ENCODE measurements at places on chromosomes 4 and X.

DNA sequence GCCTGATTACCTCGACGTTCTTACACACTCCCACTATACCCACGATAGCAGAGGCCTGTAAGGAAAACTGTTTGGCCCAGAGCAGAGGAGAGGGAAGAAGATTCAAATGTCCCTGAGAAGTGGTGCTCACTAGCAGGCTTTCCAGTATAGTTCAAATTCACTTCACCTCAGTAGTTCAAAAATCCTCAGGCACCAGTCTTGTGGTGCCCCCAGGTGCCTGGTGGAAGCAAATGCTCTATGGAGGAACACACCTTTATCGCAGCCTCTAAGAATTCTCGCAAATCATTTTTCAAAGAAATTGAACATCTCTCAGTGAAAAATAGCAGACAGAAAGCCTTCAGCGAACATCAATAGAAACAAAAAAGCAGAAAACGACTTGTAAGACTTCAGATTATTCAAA is 12.2 kb upstream of the MTMR1 start:
- no peak for DNase-seq

DNA sequence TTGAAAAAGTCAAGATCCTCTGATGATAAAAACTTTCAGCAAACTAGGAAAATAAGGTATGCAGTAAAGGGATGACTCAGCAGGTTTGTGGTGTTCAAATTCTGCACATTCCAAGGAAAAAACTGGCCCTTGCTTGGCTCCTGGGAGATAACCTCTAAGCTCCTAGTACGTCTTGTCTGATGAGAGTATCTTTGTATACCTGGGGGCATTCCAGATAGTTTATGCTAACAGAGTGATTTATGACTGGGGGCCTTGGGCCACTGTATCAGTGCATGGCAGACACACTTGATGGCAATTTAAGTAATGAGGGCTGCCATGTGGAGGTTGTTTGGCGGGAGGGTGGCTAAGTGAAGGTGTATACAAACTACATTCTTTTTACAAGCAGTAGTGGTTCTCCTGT is 56.9 kb downstream of the NSG1 start:
- DNase-seq: no peak

- no peak for DNase-seq
Observed at GRCh38 chrX:100643212-100643611, 787 bp upstream of the SRPX2 start.

GRCh38 chrX:147072747-147073146 is 258.2 kb upstream of the CXorf51A start:
- no peak for DNase-seq

- no peak for DNase-seq
Observed at GRCh38 chr4:64068096-64068495, 341.2 kb downstream of the TECRL start.

- no peak for DNase-seq
Observed at GRCh38 chrX:19924285-19924684, 36.9 kb upstream of the SH3KBP1 start.

GRCh38 chr4:42781315-42781714 is 111.2 kb upstream of the GRXCR1 start:
- DNase-seq: no peak

- no peak for DNase-seq
Observed at GRCh38 chrX:97399400-97399799, 515.7 kb downstream of the RPA4 start.

GRCh38 chr4:156326246-156326645 is 372.6 kb upstream of the CTSO start:
- no peak for DNase-seq

DNA sequence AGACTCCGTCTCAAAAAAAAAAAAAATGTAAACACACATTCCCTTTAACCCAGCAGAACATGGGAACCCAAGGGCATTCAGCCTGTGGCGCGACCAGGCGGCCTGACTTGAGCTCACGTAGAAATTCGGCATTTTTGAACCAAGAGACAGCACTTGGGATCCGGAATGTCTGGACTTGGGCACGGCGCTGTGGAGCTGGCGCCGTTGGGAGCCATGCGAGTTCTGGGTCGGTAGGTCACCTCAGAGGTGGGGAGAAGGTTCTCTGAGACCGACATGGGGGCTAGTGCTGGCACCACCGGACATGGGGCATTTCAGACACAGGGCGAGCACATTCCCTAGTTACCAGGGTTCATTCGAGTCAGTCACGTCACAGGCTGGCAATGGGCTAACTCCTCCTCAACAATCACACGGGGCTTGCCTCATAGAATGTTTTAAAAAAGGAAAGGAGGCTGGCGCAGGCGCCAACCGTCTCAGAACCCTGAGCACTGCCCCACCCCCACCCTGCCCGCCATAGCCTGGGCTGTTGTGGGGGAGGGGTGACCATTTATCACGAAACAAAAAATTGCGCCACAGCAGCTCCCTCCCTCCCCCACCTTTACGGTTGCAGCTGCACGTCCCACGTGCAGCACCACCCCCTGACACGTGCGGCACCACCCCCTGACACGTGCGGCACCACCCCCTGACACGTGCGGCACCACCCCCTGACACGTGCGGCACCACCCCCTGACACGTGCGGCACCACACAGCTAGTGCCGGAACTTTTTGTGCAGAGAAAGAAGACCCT is at the start of gene TEX28:
TEX28 (minus strand) TSS at position 334 of the 784 bp plus-strand sequence. CDS start 3,007 bp downstream, outside the sequence.
- no peak for DNase-seq

DNA sequence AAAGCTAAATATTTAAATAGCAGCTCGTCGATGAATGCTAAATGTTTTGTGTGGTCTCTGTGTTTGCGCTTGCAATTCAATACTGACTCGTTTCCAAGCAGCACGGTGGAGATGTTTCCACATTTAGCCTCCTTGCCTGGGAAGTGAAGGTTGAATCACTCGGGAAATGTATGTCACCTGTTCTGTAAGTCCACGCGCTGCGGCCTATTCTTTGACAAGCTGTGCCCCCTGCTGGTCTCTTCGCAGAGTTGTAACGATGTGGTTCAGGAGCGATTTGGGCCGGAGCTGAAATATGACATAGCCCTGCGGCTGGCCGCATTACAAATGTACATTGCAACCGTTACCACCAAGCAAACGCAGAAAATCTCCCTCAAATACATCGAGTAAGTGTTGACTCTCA is 89.6 kb upstream of the PRPS2 start:
- no peak for DNase-seq

DNA sequence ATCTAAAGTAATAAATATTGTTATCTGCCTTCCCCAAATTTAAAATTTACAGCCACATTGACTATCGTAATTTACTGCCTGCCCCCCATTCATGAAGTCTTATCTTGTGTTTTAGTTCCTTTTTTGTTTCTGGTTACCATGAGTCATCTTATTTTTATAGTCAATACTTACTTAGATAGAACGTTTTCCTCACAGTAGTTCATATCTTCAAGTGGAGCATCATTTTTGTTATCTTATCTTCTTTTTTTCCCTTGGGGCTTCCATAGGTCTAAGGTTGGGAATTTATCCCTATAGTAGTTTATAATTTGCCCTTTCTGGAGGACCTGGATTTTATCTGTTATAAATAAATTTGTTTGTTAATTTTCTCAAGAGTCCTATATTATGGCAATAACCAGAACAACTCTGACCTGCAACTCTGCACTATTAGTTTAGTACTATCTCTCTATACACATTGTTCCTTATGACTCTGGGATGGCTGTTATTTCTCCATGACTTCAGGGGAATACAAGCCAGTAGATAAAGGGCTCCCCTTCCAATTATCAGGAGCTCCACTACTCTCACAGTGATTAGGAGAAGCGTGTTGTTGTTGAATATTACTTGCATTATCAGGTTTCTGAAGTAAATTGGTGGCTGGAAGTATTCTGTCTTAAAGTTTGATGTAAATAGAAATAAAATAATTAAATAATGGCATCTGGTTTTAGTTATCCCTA is 330.6 kb downstream of the GALNTL6 start:
- no peak for DNase-seq

DNA sequence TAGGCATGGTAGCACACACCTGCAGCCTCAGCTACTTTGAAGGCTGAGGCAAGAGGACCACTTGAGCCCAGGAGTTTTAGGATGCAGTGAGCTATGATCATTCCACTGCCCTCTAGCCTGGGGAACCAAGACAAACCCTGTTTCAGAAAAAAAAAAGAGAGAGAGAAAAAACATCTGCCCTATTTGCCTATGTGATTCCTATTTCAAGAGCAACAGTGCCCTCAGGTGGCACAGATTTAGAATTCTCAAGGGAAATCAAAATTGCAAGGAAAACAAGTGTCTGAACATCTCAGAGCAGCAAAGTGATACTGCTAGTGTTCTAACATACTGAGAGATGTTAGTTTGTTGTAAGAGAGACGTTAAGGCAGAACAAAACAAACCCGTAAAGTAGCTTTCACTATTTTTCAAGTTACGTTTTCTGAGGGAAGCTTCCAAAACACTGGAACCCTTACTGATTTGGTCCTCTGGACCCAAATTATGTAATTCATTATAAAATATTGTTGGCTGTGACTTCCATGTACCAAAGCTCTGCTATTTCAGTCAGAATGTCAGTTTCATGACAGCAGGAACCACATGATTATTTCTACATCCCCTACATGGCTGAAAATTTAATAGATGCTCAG is 7.9 kb downstream of the BDH2 start:
- peak; percentile 50 for DNase-seq

DNA sequence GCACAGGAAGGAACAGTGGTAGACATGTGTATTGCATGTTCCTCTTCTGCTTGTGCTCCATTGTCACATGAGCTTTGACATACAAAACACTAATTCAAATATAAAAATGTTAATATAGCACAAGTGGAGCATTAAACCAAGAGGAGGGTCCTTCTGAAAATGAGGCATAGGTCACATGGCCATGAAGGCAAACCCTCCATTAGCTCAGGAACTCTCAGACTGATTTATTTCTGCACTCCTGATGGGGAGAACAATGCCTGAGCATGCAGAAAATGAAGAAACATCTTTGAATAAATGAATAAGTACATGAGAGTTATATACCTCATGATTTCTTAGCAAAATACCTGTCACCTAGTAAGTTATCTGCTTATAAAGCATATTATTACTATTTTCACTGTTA is 769.2 kb upstream of the EPHA5 start:
- DNase-seq: no peak

GRCh38 chrX:116321711-116322110 is 114.7 kb upstream of the SLC6A14 start:
- no peak for DNase-seq

GRCh38 chr4:41334182-41334581 is 77.5 kb downstream of the UCHL1 start:
- DNase-seq: no peak

- DNase-seq: no peak
Observed at GRCh38 chr4:127856196-127856812, 24.4 kb upstream of the PLK4 start.

DNA sequence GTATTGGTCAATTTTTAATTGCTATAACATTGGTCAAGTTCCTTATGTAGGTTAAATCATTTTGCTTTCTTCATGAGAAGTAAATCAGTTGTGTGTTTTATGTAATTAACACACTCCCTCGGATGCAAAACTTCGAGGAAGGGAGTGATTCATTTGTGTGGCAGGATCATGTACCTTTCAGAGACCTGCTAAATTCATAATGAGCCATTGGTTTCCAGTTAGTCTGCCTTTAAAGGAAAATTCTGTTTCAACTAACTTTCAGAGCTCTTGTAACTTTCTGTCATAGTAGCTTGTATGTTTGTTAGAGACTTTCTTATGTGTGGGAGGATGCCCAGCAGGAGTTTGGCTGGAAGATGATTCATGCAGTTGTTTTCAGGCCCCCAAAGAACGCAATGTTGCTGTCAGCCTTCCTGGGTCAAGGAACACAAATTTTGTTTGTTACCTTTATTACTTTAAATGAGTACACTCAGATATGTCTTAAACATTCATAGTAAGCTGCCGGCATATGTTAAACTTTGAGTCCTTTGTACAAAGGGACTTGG is 72.1 kb downstream of the GPR101 start:
- no peak for DNase-seq

DNA sequence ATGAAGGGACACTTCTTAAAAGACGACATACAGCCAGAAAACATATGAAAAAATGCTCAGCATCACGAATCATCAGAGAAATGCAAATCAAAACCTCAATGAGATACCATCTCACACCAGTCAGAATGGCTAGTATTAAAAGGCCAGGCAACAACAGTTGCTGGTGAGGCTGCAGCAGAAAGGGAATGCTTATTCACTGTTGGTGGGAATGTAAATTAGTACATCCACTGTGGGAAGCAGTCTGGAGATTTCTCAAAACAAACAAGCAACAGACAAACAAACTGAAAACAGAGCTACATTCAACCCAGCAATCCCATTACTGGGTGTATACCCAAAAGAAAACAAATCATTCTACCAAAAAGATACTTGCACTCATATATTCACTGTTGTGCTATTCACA is 197.9 kb downstream of the EVC2 start:
- DNase-seq: no peak

DNA sequence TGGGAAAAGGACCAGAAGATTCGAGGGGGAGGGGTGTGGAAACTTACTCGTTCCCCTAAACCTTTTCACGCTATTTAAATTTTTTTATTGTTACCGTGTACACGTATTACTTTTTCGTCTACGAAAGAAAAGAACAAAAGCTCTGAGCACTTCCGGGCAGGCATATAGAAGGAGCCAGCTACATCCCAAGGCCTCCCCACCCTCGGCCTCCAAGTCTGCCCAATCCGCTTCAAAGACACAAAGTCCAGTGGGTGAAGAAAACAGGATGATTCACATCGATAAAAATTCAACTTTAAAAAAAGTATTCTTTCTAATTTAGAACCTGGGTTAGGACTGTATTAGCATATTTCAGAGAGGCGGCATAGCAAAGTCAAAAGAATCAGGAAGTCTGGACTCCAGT is 23.1 kb downstream of the SEL1L3 start:
- DNase-seq: no peak

DNA sequence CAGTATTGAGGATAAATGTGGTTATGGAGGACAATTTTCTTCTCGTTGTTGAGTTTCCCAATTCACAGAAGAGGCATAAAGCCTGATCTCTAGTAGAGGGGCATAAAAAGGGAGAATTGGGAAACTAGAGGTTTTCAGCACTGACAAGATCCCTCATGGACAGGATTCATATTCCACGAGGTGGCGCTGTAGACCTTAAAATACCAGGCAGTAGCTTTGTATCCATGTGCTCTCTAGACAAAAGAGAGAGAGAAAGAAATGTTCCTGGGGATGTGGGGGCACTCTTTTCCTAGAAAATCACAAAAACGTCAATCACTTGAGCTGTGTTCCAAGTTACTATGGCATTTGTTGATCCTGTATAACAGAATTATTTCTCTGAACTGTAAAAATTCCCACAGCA is 128.3 kb downstream of the MAGEE1 start:
- DNase-seq: no peak

DNA sequence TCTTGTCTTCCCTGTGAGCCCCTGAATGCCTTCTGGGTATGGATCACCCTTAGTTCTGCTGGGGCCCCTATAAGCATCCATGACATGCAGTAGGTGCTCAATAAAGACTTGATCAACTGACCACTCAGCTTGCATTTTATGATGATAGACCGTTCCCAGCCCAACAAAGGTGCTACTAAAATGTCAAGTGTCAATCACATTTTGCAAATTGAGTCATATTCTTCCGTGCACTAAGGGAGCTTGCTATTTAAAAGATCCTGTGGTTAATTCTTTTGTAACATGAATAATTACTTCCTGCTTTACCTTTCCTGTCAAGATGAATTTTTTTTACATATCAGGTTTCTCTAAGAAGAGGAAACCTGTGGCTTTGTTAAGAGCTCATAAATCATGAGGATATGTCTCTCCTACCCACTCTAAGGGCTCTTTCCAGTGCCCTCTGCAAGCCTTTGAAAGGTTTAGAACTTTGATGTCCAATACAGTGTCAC is 47.6 kb downstream of the SH3KBP1 start:
- DNase-seq: peak; percentile 58
